ENCODE measurements at places on chromosomes 13 and 19.
A peak's percentile ranks its signal among the peaks of the same experiment; 100 is the strongest.

GRCh38 chr13:107803822-107804495 lies 411.4 kb downstream of the LIG4 start:
- no peak for DNase-seq

GRCh38 chr19:441213-441836 lies 19.5 kb downstream of the SHC2 start:
- no peak for DNase-seq

- peak; percentile 16 for DNase-seq
These were observed 60.1 kb downstream of the RNASEH2B start for GRCh38 chr13:50969691-50970090.

GRCh38 chr13:20633802-20634201 lies 66.8 kb downstream of the IFT88 start:
- DNase-seq: no peak

- DNase-seq: no peak
These were observed 5.5 kb downstream of the SYT5 start for GRCh38 chr19:55174425-55175116.

DNA sequence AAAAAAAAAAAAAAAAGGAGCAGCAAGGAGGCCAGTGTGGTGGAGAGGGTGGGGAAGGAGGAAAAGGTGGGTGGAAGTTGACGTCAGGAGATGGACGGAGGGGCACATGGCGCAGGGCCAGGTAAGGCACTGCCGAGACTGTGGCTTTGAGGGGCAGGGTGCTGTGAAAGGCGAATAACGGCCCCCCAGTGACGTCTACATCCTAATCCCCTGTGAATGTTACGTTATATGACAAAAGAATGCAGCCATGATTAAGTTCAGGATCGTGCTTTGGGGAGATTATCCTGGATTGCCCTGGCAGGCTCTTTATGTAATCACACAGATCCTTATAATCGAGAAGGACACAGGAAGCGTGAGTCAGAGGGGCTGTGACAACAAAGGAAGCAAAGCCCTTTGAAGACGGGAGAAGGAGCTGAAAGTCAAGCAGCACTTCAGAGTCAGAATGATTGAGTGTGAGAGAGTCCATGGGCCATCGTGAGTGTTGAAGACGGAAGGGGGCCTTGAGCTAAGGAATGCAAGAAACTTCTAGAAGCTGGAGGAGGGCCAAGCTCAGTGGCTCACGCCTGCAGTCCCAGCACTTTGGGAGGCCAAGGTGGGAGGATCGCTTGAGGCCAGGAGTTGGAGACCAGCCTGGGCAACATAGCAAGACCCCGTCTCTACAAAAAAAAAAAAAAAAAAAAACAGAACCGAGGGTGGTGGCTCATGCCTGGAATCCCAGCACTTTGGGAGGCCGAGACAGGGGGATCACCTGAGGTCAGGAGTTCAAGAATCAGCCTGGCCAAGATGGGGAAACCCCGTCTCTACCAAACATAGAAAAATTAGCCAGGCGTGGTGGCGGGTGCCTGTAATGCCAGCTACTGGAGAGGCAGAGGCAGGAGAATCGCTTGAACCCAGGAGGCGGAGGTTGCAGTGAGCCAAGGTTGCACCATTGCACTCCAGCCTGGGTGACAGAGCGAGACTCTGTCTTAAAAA lies 13.8 kb upstream of the CEACAM16 start:
- DNase-seq: peak; percentile 39

DNA sequence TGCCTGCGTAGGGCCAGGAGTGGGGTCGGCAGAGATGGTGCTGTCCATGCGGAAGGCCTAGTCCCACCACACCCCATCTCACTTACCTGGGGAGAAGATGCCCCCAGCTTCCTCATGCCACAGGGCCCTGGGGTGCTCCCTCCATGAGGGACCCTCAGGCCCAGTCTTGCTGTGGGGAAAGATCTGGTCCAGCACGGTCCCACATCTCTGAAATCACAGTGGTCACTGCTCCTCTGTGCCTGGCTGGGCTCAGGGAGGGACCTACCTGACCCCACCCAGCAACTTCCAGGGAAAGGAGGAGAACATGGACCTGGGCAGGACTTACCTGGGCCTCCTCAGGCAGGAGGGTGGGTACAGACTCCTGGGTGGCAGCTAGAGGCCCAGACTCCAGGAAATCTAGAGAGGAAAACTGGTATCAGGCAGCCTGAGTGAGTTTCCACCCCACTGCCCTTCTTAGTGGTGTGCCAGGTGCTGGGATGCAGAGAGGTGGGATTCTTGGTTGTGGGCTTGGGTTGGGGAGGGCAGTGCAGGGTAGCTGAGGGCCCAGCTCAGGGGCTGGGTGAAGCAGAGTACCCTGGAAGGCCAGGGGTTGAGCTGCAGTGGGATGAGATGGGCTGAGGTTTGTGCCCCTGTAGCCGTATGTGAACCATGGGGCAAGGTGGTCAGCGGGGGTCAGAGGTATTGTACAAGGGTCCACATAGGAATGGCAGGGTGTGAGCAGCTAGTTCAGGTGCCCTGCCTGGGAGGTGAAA lies 3.8 kb downstream of the MZF1 start:
- DNase-seq: no peak

DNA sequence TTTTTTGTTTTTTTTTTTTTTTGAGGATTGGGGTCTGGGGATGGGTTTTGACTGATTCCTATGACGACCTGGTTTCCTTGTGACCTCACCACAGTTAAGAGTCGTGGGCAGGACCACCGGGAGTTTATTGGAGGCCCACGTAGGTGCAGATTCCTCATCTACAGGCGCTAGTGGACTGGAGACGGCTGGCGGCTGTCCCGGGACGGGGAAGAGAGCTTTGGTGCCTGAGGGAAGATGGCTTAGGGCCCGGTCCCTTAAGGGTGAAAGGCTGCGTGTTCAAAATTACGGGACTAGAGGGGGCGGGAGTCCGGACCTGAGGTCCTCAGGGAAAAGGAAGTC lies 682 bp upstream of the TEAD2 start:
- no peak for DNase-seq

GRCh38 chr19:869245-870177 lies 10.0 kb downstream of the CFD start:
- no peak for DNase-seq

- DNase-seq: no peak
These were observed 3.8 kb upstream of the SLC25A42 start for GRCh38 chr19:19059837-19060611.

DNA sequence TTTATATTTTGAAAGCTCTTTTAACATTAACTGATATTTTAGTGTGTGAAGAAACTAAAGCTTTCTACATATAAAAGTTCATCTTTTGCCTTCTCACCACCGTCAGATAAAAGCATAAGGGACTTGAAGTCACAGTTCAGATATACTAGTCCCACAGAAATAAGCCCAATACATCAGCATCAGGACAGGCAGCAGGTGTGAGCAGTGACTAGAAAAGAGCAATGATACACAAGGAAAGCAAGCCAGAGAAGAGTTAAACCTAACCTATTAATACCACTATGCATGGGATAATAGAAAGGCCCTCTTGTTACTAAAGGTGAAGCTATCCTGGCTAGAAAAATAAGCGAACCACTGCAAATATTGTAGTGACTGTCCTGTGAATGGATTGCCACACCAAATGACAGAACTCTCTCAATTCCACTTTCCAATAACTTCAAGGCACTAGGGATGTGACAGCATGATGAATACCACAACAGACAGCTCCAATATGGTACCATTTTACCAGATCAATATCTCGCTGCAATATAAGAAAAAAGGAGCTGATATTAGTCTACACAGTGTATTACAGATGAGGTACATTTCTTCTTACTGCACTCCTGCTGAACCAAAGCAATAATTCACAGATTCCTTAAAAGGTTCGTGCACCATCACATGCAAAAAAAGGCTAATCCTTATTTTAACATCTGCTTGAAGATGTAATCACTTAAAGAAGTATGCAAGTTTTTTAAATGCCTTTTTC lies 114.1 kb downstream of the DACH1 start:
- DNase-seq: no peak

GRCh38 chr13:29281932-29282495 lies 313.5 kb downstream of the SLC7A1 start:
- DNase-seq: no peak

- DNase-seq: peak; percentile 16
These were observed 12.2 kb upstream of the RELB start for GRCh38 chr19:44988896-44989556.

DNA sequence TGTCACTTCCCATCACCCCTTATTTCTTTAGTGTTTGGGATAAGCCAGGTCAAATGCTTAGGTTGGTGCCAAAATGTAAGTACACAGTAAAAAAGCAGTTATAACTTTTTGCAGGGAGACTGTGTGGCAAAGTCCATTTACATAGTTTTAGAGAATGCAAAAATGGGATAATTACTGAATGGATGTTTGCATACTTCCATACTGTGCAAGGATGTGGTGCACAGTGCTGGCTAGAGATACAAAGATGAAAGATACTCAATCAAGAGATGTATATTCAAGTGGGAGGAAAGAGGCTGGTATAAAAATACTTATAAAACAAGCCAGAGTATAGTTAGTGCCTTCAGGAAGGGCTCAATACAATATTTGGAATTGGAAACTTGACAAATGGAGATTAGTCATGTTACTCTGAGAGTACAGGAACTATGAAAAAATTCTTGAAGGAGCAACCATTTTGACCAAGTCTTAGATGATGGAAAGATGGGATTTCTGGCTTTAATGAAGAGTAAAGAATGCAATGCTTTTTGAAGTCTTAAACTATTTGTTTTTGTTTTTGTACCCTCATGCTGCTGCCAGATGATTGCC lies 8.0 kb downstream of the PDS5B start:
- no peak for DNase-seq

DNA sequence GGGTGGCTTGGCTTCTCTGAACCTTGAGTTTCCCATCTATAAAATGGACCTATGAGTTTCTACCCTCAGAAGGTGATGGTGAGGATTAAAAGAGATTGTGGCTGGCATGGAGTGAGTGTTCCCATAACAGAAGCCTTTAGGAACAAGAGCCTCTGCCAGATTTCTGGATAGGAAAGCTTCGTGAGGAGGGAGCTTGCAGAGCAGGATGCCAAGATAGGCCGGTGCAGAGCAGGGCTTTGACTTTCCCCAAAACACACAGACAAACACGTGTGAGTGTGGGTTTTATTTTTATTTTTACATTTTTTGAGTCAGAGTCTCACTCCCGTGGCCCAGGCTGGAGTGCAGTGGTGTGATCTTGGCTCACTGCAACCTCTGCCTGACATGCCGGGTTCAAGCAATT lies 3.7 kb upstream of the CNN1 start:
- no peak for DNase-seq

DNA sequence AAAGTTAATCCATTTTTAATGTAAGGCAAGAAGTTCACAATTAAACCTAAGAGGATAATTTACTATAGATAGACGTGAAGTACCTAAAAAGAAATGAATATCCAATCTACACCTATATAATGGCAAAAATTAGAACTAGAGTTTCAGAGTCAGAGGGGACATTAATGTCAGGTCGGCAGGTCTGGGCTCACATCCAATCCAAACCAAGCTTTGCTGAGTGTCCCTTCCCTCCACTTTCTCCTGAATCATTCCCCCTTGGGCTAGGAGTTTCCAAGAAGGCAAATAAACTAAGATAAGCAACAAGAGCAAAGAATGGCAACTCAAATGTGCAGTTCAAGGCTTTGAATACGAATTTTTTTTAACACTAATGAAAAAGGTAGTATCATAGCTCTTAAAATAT lies 2.9 kb downstream of the FLT3 start:
- no peak for DNase-seq

GRCh38 chr13:21478881-21479808 lies 20.0 kb upstream of the ZDHHC20 start:
- DNase-seq: no peak

DNA sequence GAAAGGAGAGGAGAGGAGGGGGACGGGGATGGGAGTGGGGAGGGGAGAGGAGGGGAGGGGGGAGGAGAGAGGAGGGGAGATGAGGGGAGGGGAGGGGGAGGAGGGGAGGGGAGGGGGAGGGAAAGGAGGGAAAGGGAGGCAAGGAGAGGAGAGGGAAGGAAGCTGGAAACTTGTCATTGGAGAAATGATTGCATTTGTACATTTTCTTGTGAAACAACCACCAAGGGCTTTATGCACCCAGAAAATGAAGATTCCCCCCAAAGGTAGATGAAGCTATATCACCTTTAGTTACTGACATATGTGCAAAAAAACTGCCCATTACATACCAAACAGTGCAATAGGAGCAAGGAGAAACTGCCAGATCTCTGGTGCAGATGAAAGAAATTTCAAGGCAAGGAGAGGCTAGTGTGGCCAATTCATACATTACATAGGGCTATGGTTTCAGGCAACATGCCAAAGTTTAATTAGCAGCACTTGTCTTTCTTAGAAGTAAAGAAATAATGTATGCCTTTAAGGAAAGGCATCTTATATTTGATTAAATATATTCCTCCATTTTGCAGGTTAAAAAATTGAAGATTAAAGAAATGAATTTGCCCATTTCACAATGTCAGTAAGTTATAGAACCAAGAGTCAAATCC lies 49.5 kb upstream of the STK24 start:
- DNase-seq: no peak

- DNase-seq: no peak
These were observed 1189.9 kb downstream of the UQCRFS1 start for GRCh38 chr19:28023064-28023463.

GRCh38 chr13:78030341-78030896 lies 111.8 kb upstream of the EDNRB start:
- DNase-seq: no peak

DNA sequence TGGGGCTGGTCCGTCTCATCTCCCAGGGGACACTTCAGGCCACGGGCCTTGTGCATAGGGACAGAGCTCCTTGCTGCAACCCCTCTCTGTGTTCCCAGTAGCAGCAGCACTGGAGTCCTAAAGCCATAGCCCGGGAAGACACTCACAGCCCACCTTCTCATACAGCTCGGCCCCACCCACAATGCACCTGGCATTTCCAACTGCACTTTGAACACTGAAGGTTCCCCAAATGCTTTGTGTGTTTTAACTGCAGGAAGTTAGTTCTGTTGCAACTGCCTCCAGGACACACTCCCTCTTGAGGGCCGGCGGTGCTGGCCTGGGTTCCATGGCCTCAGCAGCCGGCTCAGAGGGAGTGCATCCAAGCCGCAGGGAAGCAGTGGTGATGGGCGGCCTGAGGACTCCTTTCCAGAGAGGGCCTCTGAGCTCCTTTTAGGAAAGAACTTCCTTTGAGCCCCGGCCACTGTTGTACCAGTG lies 22.7 kb upstream of the TMEM255B start:
- no peak for DNase-seq

DNA sequence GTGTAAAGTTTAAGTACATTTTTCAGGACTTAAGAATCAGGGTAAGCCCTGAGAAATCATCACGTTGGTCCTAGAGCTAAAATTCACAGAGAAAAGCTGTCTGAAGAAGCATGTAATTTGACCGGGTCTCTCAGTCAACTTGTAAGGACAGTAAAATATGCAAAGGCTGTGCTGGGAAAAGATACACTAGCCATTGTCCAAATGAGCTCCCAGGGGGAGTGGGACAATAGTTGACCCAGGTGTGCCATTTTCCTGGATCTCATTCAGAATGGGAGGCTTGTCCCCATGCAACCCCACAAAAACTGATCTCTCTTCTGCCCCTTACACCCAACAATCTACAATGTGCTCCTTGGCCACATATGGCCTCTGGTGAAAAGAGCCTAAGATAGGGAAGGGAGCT lies 437.9 kb downstream of the KLF12 start:
- DNase-seq: no peak

GRCh38 chr19:17097593-17098126 lies 22.1 kb downstream of the MYO9B start:
- no peak for DNase-seq

Measured in NT2/D1 (cell line).